ENCODE measurements at places on chromosomes 2 and 18.

- DNase-seq, result no peak
These were observed 52.5 kb downstream of the ZNF516 start for GRCh38 chr18:76442413-76443171.

DNA sequence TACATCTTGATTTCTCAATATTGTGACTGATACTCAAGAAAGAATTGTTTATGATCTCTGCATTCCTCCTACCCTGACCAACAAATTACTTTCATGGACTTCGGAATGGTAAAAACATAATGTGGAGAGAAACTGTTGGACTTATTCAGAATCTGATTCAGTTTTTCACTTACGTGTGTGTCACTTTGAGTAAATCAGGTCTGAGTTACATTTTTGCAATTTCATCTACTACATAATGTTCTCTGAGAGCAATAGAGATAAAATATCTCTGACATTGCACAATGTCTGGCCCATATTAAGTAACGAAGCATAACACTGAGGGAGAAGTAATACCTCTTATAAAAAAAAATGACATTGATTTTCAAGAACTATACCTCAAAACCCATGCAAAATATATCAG is 1337.9 kb upstream of the CHAC2 start:
- no peak for DNase-seq

DNA sequence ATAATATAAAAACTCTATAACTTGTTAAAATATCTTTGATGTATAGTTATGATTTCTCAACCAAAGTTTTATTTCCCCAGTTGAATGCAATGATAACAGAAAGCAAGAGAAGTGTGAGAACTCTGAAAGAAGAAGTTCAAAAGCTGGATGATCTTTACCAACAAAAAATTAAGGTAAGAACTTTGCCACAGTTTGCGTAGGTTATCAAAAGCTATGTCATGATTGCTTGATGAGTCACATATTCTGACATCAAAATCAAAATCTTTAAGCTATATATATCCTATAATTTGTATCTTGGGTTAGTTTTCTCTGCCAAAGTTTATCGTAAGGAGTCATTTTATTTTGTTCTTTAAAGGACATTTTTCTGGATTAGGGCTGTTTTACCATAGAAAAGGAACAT is 35.0 kb downstream of the NDC80 start:
- no peak for DNase-seq

DNA sequence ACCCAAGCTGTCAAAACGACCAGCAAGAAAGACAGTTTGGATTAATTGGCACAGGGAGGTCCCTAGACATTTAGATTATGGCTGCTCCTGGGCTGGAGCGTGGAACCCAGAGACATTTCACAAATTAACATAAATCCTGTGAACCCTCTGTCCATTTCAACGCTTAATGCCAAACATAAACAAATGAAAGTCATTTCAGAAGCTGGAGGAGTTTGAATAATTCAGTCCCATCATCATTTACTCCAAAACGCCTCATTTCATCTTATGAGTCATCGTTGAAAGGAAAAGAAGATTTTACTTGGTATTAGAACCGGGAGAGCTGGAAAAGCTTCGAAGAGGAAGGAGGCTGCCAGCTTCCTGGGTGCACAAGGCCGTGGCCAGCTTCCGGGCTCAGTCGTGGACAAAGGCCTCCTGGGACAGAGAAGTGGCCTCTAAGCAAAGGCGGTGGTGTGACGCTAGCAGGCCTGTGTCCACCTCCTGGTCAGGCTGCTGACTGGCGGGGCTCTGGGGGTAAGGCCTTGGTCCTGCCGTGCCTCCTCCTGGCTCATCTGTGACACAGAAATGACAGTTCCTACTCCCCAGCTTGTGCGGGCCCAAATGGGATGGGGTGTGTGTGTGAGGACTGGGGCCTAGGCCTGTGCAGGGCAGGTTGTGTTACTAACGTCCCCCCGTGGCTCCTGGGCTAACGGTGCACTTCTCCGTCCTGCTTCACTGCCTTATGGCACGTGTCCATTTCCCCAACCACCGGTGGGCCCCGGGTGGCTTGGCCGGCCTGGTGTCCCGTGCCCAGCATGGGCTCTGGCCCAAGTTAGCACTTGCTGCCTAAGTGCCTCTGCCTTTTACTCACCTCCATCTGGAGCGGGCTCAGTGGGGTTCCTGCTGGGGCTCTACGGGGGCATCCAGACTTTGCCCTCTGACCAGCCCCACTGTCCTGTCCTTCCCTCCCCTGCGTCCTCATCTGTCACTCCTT is 71.6 kb downstream of the RRM2 start:
- DNase-seq, result no peak

GRCh38 chr2:6290217-6291015 is 575.3 kb downstream of the CMPK2 start:
- DNase-seq, result no peak

DNA sequence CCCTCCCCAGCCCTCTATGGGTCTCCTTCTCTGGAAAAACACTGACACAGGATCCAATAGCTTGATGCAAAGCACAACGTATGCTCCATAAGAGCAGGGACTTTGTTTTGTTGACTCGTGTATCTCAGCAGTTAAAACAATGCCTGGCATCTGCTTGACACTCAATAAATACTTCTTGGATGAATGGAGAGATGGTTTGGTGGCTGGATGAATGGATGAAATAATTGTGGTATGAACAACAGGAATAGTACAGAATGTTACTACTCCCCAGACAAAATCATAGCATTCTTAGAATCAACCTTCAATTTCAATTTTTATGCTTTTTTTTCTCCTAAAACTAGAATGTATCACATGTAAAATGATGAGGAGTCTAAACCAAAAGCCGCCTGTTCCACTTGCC is 57.4 kb downstream of the KCNE4 start:
- DNase-seq, result no peak

DNA sequence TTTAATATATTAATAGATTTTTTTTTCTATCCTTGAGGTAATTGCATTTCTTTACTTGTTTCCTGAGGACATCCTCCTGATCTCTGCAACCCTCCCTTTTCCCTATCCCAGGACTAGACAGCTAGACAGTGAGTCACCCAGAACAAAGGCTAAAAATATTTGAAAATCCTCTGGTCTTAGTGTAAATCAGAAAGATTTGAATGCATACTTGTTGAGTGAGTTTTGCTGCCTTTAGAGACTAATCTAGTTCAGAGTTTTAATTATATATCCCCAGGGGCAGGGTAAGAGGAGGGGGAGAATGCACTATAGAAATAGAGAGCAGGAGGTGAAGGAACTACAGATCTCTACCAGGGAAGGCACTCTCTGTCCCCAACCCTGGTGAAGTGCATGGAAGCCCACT is 202.3 kb upstream of the TCF4 start:
- DNase-seq, result no peak

GRCh38 chr18:74635224-74635975 is 37.7 kb downstream of the ZNF407 start:
- no peak for DNase-seq

GRCh38 chr2:186533717-186534116 is 47.7 kb downstream of the ZC3H15 start:
- no peak for DNase-seq

GRCh38 chr2:223549215-223549614 is 52.9 kb downstream of the SCG2 start:
- DNase-seq, result no peak

- no peak for DNase-seq
These were observed 71.6 kb upstream of the CHRNA1 start for GRCh38 chr2:174835797-174836255.

GRCh38 chr2:18067588-18068384 is 189.3 kb downstream of the KCNS3 start:
- DNase-seq, result no peak

- DNase-seq, result no peak
These were observed 10.9 kb downstream of the ANKRD23 start for GRCh38 chr2:96832754-96833507.

GRCh38 chr18:9364242-9364641 is 29.7 kb downstream of the TWSG1 start:
- DNase-seq, result no peak

- DNase-seq, result no peak
These were observed 196.1 kb downstream of the BABAM2 start for GRCh38 chr2:28086611-28087010.

DNA sequence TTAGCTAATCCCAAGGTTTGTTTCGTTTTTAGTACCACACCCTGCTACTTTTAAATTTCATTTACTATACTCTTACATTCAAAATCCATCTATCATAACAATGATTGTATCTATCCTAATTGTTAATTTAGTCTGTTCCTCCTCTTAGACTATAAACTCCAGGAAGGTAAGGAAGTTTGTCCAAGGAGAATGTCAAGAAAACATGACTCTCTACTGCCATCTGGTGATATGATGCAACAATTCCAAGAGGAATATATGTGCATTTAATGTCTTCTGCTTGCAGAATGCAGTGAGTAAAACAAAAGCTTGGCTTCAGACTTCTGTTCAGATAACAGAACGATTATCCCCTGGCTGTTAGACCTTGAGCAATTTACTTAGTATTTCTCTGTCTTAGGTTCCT is 1267.1 kb downstream of the LRP1B start:
- DNase-seq, result no peak

DNA sequence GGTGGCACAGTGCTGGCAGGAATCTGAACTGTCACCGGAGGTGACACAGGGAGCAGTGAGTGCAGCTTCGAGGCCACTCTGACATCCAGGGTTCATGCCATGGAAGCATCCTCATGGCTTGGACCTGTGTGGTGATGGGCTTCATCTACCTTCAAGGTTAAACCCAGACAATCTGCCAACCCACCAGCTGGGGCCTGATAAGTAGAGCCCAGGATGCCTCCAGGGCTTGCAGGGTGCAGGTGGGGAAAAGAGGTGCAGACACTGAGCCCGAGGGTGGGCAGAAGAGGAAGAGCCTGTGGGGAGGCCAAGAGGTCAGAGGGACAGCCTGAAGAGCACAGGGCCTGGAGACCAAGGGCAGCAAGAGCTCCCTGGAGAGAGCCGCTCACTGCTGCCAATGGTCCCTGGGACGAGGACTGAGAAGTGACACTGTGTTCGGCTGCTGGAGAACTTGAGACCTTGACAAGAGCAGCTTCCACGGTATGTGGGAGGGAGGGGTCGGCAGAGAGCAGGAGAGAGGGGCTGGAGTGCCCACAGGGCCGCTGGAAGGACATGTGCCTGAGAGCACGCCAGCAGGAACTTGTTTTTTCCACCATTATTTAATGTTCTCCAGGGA is 8.1 kb upstream of the HES6 start:
- DNase-seq, result no peak

DNA sequence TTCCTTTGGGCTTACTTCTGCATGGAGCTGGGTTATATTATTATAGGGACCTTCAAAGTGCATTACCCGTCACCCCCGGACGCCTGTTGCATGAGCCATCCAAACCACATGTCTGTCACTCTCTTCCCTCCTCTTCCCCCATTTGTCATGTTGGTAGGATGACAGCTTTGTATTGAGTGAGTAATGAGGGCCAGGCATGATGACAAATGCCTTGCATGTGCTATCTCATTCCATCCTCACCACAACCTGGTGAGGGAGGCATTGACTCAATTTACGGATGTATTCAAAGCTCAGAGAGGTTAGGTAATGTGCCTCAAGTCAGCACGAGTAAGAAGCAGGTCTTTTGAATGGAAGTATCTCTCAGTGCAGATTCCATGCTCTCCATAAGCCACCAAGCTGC is 510.5 kb upstream of the TNP1 start:
- DNase-seq, result no peak

DNA sequence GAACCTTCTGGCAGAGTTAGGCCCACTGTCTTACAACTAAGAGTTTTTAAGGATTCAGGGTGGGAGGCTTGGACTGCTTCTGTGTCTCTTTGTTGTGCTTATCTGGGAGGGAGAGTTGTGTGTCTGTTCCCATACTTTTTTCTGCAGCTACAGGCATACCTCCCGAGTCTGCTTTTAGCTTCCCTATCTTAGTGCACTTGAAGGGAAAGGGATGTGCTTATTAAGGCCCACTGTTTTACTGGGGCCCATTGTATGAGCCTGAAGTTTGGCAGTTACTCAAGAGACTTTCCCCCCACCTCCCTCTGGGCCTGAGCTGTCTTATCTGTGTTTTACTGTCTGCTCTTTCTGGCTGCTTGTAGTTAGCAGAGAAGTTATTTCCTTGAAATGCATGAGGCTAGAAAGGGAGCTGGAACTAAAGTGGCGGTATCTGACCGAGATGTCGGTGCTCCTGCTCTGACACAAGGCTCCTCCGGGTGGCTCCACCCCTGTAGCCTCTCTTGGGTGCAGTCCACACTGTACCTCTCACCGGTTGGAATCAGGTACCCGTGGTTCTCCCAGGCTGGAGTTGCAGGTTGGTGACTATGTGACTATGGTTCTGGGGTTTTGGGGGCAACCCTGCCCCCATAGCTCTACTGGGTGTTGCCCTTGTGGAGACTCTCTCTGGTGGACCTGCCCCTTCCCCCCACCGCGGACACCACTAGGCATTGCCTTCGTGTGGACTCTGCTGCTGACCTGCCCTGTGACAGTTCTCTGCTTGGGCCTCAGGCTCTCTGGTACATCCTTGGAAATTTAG is 12.9 kb downstream of the UBR3 start:
- DNase-seq, result no peak

- no peak for DNase-seq
These were observed 12.4 kb downstream of the GALNT5 start for GRCh38 chr2:157269922-157270321.

- no peak for DNase-seq
These were observed 56.7 kb downstream of the ABCB11 start for GRCh38 chr2:168974428-168974827.

- DNase-seq, result peak; percentile 47
These were observed 1.8 kb downstream of the KIF5C start for GRCh38 chr2:148876595-148877402.

DNA sequence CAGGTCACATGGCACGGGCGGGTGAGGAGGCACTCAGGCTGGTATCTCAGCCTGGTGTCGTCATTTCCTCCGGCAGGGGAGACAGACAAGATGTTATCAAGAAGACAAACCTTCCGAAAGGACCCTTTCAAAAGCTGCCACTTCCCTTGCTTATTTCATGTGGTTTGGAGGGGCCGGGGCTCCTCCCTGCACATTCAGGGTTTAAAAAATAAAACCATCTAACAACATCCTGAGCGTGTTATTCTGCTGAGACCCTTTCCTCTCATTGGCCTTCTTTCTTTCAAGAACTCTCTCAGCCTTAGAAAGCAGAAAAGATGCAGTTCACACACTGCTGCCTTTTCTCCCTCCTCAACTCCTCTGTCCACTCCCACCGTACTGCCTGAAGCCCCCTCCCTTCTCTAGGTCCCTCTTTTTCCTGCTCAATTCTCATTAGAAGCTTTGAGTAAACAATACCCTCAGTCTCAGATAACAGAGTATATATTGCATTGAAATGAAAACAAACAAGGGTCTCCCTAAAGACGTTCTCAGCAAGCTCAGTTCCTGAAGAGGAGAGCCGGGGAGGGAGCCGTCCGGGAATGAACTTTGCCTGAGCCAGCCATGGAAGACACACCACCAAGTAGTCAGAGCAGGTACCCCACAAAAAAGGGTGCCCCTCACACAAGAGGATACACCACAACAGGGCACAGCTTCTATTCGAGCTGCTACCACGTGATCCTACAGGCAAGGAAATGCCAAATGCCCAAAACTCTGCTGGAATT is 9.7 kb downstream of the SMAD7 start:
- peak; percentile 85 for DNase-seq
